Endodermal cell (in vitro differentiated cells): ENCODE measurements at places on chromosomes 6 and 20. TPM values are rescaled to one million over a fixed set of nuclear protein-coding genes. Genes with fewer than 3 reads are reported as not detected.

The ARHGAP18 gene
- total RNA-seq, result 16.7 and 17.7 TPM in 2 replicates

The BTN1A1 gene
- total RNA-seq, result not detected in 2 replicates

DNA sequence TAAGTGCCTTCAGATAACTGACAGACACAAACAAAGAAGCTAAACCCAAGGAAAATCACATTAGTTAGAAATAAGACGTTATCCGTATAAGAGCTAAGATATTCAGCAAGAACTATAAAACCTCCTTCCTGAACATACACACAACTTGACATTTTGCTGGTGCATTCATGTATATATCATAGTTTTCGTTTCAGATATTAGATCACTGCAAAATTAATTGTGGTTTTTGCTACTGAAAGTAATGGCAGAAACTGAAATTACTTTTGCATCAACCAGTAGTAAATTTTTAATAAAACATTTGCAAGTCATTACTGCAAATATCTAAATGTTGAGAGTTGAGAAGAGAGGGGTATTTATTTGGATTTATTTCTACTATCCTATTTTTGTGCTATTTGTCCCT is 26.1 kb upstream of the KCNQ5 start:
- no peaks in the 10 kb centered on the region for H3K36me3 ChIP-seq
- no peaks in the 10 kb centered on the region for H3K4me1 ChIP-seq
- H3K4me3 ChIP-seq, result no peak overlapping the region

DNA sequence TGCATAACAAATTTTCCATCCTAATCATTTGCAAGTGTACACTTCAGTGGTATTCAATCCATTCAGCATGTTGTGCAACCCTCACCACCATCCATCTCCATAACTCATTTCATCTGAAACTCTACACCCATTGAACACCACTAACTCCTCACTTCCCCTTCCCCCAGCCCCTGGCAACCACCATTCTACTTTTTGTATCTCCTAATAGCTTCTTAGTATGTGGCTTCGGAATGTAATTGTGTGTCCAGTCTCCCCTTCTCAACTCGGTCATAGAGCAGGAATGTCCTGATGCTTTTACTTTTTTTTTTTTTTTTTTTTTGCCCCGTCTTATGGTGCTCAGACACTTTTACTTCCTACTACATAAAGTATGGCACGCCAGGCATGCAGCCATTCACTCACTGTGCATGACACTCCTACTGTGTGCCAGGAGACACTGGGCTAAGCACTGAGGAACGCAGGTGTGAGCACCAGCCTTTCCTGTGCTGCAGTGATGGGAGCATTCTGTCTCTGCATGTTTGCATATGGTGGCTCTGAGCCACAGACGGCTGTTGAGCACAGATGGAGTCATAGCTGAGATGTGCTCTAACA is 15.3 kb downstream of the HCK start:
- H3K4me3 ChIP-seq, result no peak overlapping the region
- no peaks in the 10 kb centered on the region for H3K27me3 ChIP-seq
- H3K36me3 ChIP-seq, result no peaks in the 10 kb centered on the region
- no peak for DNase-seq
- H3K27ac ChIP-seq, result no peak overlapping the region

- no peak overlapping the region for H3K4me3 ChIP-seq
- DNase-seq, result no peak
- no peaks in the 10 kb centered on the region for H3K27me3 ChIP-seq
- no peak overlapping the region for H3K27ac ChIP-seq
- H3K36me3 ChIP-seq, result no peaks in the 10 kb centered on the region
Measured at GRCh38 chr6:39891976-39892375, 42.3 kb downstream of the MOCS1 start.

- peaks cover 86% of the 10 kb centered on the region for H3K36me3 ChIP-seq
- no peak overlapping the region for H3K27ac ChIP-seq
- no peaks in the 10 kb centered on the region for H3K27me3 ChIP-seq
Measured at GRCh38 chr6:143811501-143812157, 31.5 kb upstream of the LTV1 start.

DNA sequence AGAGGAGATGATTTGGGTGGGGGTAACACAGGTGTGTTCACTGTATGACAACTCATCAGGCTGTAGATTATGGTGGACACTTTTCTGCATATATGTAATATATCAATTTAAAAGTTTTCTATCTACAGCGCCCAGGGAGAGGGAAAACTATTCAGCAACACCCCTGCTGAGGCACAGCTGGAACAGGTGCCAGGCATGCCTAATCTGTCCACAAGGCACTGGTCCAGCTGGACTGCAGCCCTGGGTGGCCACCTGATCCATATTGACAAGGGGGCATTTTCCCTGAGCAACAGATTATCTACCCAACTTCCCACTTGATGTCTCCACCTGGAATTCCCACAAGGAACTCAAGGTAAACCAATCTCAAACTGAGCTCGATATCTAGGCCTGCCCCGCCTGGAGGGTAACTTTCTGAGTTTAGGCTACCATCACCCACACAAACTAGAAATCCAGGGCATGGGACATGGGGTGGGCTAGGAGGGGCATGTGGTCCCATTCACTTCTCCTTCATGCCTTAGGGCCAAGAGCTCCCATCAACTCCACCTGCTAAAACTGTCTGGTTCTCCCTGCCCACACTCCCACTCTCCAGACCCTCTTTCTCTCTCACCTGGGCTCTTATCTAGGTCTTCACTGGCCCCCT is 4.6 kb downstream of the SLC22A16 start:
- DNase-seq, result no peak
- no peak overlapping the region for H3K4me3 ChIP-seq
- no peaks in the 10 kb centered on the region for H3K36me3 ChIP-seq
- H3K27ac ChIP-seq, result no peak overlapping the region
- peaks cover 8% of the 10 kb centered on the region for H3K27me3 ChIP-seq
- no peaks in the 10 kb centered on the region for H3K4me1 ChIP-seq

DNA sequence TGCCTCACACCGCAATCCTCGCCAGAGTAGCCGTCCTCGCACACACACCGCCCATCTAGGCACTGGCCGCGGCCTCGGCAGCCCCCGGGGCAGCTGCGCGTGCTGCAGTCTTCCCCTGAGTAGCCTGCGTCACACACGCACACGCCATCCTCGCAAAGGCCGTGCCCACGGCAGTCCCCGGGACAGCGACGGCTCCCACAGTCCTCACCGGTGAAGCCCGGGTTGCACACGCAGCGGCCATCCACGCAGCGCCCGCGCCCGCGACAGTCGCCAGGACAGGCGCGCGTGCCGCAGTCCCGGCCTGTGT is 13.1 kb downstream of the TNXB start:
- H3K4me1 ChIP-seq, result peaks cover 7% of the 10 kb centered on the region
- H3K27me3 ChIP-seq, result peaks cover 57% of the 10 kb centered on the region
- H3K27ac ChIP-seq, result no peak overlapping the region
- H3K4me3 ChIP-seq, result no peak overlapping the region
- DNase-seq, result no peak
